GM23248 (cell line): ENCODE measurements at places on chromosomes 1 and 21. TPM values are rescaled to one million over a fixed set of nuclear protein-coding genes. Genes with fewer than 3 reads are reported as not detected.
A peak's percentile ranks its signal among the peaks of the same experiment; 100 is the strongest.

- no peak overlapping the region for H3K4me3 ChIP-seq
- H3K4me1 ChIP-seq = peaks cover 17% of the 10 kb centered on the region
- no peak overlapping the region for H3K27ac ChIP-seq
- H3K27me3 ChIP-seq = no peaks in the 10 kb centered on the region
Measured at GRCh38 chr1:67137307-67137753, 2.6 kb upstream of the C1orf141 start.

- H3K27ac ChIP-seq = no peak overlapping the region
- no peaks in the 10 kb centered on the region for H3K4me1 ChIP-seq
- H3K36me3 ChIP-seq = no peaks in the 10 kb centered on the region
- no peak for DNase-seq
- no peaks in the 10 kb centered on the region for H3K27me3 ChIP-seq
Measured at GRCh38 chr1:82962658-82963057, 1036.3 kb downstream of the TTLL7 start.

DNA sequence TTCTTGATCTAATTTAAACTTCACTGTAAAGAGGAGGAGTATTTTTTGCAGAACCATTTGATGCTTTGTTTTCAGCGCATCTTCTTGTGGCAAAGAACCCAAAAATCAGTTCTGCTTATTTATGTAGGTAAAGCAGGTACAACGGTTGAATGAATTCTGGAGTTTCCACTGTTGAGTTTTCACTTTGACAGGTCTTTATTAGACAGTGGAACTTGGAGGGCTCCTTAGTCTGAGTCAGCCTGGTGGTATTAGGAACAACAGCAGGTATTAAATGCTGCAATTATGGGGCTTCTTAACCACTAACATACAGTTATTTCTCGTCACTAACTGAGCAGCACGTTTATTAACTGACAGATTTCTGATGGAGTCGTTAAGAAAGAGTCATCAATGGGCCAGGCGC is 1.2 kb downstream of the LRIG2 start:
- peak overlapping the region; percentile 92 for H3K4me3 ChIP-seq
- peak; percentile 33 for DNase-seq
- H3K36me3 ChIP-seq = no peaks in the 10 kb centered on the region; the same call in 1 of the 2 replicates
- H3K27me3 ChIP-seq = no peaks in the 10 kb centered on the region
- H3K27ac ChIP-seq = peak overlapping the region; percentile 93

- H3K4me3 ChIP-seq = no peak overlapping the region
- H3K4me1 ChIP-seq = peaks cover 3% of the 10 kb centered on the region; the same call in 1 of the 2 replicates
- no peak for DNase-seq
- H3K27ac ChIP-seq = no peak overlapping the region
Measured at GRCh38 chr1:64981601-64982533, 15.5 kb upstream of the JAK1 start.

DNA sequence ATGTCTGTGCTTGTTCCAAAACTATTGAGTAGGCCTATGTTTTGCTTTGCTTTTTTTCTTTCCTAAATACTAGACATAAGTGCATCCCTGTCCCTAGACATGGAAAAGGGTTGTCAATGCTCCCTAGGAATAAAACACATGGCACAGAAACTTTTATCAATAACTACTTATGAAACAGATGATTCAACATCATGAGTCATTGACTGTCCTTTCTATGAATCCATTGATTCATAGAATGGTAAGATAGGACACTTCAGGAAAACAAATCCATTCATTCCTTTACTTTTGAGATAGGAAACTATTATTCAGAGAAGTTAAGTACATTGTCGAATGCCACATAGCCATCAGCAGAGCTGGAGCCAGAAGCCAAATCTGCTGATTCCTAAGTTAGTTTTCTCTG is 147.5 kb downstream of the TSEN15 start:
- H3K36me3 ChIP-seq = no peaks in the 10 kb centered on the region
- H3K4me3 ChIP-seq = no peak overlapping the region
- no peak overlapping the region for H3K27ac ChIP-seq

- H3K27ac ChIP-seq = no peak overlapping the region
- DNase-seq = peak; percentile 47
- H3K4me1 ChIP-seq = peaks cover 38% of the 10 kb centered on the region
- H3K27me3 ChIP-seq = no peaks in the 10 kb centered on the region
- H3K4me3 ChIP-seq = no peak overlapping the region
- H3K36me3 ChIP-seq = no peaks in the 10 kb centered on the region
Measured at GRCh38 chr1:101203820-101204540, 32.8 kb upstream of the S1PR1 start.

DNA sequence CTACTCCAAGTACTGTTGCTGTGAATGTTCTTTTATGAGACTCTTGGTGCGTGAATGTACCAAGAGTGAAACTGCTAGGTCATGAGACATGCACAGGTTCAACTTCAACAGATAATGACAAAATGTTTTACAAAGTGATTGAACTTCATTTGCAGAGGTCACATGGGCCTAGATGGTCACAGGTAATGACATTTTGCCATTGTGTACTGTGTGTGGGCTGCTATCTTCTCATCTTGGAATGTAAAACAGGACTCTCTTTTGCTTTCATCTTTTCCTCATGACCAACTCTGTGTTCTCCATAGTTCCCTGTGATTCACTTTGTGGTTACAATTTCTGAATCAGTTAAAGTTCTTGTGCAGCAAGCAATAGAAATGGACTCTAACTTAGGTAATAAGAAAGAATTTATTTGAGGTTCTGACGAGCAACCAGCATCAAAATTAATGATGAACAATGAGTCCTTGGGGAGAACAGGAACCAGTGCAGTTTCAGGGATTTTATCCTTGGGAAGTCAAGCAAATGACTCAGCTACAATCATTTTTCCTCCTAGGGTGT is 16.2 kb upstream of the TSNAX start:
- H3K4me1 ChIP-seq = peaks cover 15% of the 10 kb centered on the region
- 0 out of 2 replicates have a peak overlapping the region, but pooled peaks have one; percentile 17 for H3K4me3 ChIP-seq
- peak overlapping the region; percentile 59 for H3K27ac ChIP-seq
- no peaks in the 10 kb centered on the region for H3K27me3 ChIP-seq
- H3K36me3 ChIP-seq = no peaks in the 10 kb centered on the region

GRCh38 chr1:199747984-199748383 is 279.5 kb upstream of the NR5A2 start:
- DNase-seq = no peak
- no peaks in the 10 kb centered on the region for H3K27me3 ChIP-seq
- H3K4me1 ChIP-seq = peaks cover 4% of the 10 kb centered on the region; the same call in 1 of the 2 replicates
- no peak overlapping the region for H3K27ac ChIP-seq
- no peak overlapping the region for H3K4me3 ChIP-seq

- no peaks in the 10 kb centered on the region for H3K36me3 ChIP-seq
- no peaks in the 10 kb centered on the region for H3K27me3 ChIP-seq
- H3K4me1 ChIP-seq = no peaks in the 10 kb centered on the region
Measured at GRCh38 chr1:220789532-220790147, 2.9 kb downstream of the MTARC1 start.

DNA sequence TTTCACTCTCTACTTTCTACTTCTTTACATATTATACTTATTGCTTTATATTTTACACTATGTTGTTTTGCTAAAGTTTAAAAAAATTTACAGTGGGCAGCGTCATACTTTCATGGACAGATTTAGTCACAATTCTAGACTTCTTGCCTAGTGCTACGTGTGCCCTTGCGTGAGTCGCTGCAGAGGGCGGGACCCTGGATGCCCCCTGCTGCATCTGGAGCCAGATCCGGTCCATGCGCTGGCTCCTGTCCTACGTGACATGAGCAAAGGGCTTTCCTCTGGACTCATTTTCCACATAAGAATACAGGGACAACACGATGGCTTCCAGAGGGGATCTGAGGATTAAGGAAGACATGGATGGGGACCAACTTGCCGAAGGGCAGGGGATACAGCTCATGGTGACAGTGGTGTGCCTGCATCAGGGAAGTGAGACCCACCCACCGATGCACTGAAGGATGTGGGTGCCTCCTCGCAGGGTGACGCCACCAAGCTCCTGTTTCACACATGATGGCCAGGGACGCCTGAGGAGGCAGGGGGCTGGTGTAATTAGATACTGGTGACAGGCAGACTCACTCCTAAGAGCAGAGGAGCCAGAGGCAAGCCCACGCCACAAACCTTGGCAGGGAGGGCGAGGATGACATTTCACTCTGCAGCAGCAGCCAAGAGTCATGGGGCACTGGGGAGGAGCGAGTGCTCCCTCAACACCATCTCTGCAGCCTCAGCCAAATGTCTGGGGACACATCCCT is 86.6 kb downstream of the DMRTB1 start:
- no peak overlapping the region for H3K4me3 ChIP-seq
- H3K36me3 ChIP-seq = no peaks in the 10 kb centered on the region
- H3K27ac ChIP-seq = no peak overlapping the region
- peak; percentile 80 for DNase-seq

GRCh38 chr1:195866781-195867222 is 741.4 kb downstream of the KCNT2 start:
- H3K27me3 ChIP-seq = no peaks in the 10 kb centered on the region
- H3K4me3 ChIP-seq = no peak overlapping the region
- H3K27ac ChIP-seq = no peak overlapping the region
- no peaks in the 10 kb centered on the region for H3K4me1 ChIP-seq

DNA sequence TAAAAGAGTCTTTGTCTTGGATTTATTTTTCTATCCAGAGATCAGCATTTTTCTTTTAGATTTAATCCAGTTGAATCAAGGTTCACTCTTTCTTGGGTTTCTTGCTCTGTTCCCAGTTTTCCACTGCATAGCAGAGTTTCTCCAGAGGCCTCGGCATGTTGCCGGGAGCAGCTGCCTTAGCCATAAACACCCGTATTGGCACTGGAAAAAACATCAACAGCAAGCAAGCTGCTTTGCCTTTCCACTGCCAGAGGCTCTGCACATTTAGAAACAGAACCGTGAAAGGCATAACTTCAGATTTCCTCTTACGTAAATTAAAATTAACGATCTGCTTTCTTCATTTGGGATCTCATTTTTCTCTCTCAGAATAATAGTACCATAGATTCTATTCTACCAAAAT is 181.8 kb upstream of the L1TD1 start:
- H3K27ac ChIP-seq = no peak overlapping the region
- H3K4me1 ChIP-seq = no peaks in the 10 kb centered on the region
- no peaks in the 10 kb centered on the region for H3K36me3 ChIP-seq
- H3K4me3 ChIP-seq = no peak overlapping the region

DNA sequence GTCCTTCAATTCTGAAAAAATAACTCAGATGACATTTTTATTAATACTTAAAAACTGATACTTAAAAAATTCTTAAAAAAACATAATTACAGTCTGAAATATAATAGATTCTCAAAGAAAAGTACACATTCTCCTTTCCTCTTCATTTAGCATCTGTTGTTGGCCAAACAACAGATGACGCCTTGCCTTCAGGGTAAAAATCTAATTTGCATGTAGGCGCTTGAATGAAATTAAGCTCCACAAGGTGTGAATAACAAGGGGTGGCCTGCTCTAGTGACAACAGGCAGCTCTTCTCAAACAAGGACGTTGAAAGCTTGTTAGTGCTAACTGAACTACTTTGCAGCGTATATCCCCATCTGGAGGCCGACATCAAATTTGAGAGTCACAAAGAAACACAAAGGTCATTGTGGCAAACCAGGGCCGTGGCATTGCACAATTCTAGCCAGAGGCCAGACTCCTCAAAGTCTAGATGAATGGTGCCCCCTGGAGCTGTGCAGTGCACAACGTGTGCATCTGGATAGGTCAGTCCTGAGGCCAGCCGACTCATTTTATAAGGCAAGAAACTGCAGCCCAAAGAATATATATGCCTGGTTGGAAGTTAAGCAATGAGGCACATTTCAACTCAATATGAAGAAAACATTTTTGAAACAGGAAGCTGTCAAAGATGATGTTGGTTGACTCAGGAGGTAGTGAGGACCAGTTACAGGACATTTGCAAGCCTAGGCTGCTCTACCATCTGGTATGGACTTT is 459.2 kb upstream of the RUNX1 start:
- H3K27me3 ChIP-seq = no peaks in the 10 kb centered on the region
- no peak overlapping the region for H3K4me3 ChIP-seq
- peaks cover 47% of the 10 kb centered on the region for H3K4me1 ChIP-seq
- DNase-seq = peak; percentile 83
- no peaks in the 10 kb centered on the region for H3K36me3 ChIP-seq
- 0 out of 2 replicates have a peak overlapping the region, but pooled peaks have one; percentile 3 for H3K27ac ChIP-seq

DNA sequence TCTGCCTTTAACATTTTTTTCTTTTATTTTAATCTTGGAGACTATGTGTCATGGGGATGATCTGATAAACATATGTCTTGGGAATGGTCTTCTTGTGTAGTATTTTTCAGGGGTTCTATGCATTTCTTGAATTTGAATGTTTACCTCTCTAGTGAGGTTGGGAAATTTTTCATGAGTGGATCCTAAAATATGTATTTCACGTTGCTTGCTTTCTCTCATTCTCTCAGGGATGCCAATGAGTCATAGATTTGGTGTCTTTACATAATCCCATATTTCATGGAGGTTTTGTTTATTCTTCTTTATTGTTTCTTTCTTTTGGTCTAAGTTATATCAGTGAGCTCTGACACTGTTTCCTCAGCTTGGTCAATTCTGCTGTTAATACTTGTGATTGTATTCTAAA is 1237.2 kb downstream of the PLA2G4A start:
- no peaks in the 10 kb centered on the region for H3K27me3 ChIP-seq
- no peaks in the 10 kb centered on the region for H3K4me1 ChIP-seq
- H3K36me3 ChIP-seq = no peaks in the 10 kb centered on the region
- H3K27ac ChIP-seq = no peak overlapping the region
- no peak overlapping the region for H3K4me3 ChIP-seq

BEST4 gene
- 0.32 and 0.76 TPM in 2 replicates for total RNA-seq

TAS1R1 gene
- total RNA-seq = not detected in 2 replicates

CYP4Z1 gene
- total RNA-seq = not detected in 2 replicates

RNU1-1 gene
- total RNA-seq = under 0.01 TPM in 1 of 2 replicates, not detected in the other

IFI16 gene
- total RNA-seq = 36.4 and 45.5 TPM in 2 replicates

RGL1 gene
- total RNA-seq = 8.6 and 13.4 TPM in 2 replicates

OR6N1 gene
- total RNA-seq = not detected in 2 replicates
